Psoas muscle (tissue), 8 donors: ENCODE measurements at places on chromosomes 7 and 10. TPM values are rescaled to one million over a fixed set of nuclear protein-coding genes. Genes with fewer than 3 reads are reported as not detected.

- no peak for DNase-seq
- H3K27ac ChIP-seq, result no peak overlapping the region
- no peaks in the 10 kb centered on the region for H3K27me3 ChIP-seq
- no peaks in the 10 kb centered on the region for H3K36me3 ChIP-seq
Observed at GRCh38 chr7:8051373-8051772, 82.8 kb downstream of the GLCCI1 start.

DNA sequence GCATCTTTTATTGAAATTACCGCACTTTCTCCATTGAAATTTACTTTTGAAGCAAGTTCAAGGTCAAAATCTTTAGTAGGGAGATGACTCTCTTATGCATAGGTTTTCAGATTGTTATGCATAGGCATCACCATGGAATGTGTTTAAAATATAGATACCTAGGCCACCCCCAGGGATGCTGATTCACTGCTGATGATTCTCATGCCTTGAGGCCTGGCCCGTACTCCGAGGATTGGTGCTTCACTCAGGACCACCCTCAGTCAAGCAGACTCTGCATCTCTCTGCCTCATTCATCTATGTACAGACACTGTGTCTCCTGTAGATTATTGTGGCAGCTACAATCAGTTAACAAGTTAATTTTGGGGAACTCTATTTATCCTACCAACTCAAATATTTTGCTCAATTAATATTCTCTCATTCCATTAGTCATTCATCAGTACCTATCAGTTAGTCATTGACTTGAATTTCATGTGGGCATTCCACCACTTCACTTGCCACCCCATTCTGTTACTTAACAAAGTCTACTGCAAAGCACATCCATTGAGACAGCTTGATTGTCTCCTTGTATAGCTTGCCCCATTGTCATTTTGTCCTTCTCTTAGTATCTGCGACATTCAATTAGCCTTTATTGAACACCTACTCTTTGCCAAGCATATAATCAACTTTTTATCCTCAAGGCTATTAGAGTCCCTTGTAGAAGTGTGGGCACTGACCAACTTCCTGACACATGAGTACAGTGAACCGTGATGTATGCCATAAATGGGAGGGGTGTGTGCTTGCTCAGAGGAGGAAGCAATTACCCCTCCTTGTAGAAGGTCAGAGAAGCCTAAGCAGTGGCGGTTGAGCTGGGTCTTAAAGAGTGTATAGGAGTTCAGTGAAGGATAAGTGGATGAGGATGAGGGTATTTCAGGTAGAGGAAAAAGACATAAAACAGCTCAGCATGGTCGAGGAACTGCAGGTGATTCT lies 255.6 kb upstream of the BMPER start:
- no peak overlapping the region for H3K27ac ChIP-seq
- no peak overlapping the region for H3K4me3 ChIP-seq
- H3K4me1 ChIP-seq, result no peaks in the 10 kb centered on the region
- DNase-seq, result no peak

GRCh38 chr10:51300617-51301304 lies 226.5 kb downstream of the PRKG1 start:
- peak overlapping the region; percentile 79 for H3K27ac ChIP-seq
- H3K36me3 ChIP-seq, result no peaks in the 10 kb centered on the region
- DNase-seq, result no peak
- peaks cover 39% of the 10 kb centered on the region for H3K4me1 ChIP-seq
- H3K4me3 ChIP-seq, result peak overlapping the region; percentile 10

DNA sequence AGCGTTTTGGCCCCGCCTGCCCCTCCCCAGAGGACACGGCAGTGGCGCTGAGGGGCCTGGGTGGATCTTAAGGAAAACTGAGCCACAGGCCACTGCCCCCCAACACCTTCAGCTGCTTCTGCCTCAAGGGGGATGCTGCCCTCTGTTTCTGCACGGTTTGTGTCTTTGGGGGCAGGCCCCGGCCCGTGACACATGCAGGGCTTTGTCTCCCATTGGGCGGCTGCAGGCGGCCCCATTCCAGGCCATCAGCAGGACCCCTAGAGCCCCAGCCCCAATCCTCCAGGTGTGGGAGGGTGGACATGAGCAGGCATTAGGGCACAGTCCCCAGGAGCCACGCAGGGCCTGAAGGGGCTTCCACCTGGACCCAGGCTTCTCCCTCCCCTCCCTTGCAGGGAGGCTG lies 25.3 kb upstream of the PPP2R2D start:
- no peak for DNase-seq
- no peaks in the 10 kb centered on the region for H3K4me1 ChIP-seq
- no peaks in the 10 kb centered on the region for H3K36me3 ChIP-seq
- H3K27me3 ChIP-seq, result peaks cover 22% of the 10 kb centered on the region
- H3K4me3 ChIP-seq, result no peak overlapping the region

SPDYE1 gene
- not detected for total RNA-seq
